Bronchial epithelial cell (primary cell): ENCODE measurements at places on chromosomes 6 and 20.

- no peak for DNase-seq
These were observed 55.9 kb downstream of the KCNQ5 start for GRCh38 chr6:72677740-72678139.

DNA sequence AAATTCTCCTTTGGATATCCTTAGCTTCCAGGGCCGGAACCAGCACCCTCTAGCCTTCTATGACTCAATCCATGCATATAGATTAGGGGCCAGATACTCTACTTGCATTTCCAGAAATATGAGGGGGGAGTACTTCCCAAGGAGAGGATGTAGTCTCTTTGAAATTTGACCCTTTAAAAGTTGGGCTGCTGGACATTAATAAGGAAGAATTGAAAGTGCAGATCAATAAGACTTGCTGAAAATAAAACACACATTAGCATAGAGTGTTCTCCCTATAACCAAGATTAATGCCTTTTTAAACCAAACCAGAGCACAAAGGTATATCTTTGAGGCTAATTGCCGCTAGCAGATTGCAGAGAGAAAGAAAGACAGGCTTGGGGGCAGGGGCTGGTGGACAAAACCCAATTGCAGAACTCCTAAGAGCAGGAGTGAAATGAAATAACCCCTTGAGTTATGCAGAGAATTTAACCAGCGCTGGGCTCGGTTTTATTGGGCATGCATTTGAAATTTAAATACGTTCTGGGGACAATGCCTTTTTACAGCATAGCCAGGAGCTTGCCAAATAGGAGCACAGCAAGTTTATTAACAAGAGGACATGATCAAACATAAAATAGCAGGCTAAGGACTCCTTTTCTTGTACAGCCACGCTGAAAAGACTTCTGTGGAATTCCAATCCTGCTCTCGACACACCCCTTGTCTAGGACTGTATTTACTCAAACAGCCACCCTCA lies 108.2 kb upstream of the SALL4 start:
- peak; percentile 81 for DNase-seq

- DNase-seq: no peak
These were observed 380.0 kb upstream of the FLRT3 start for GRCh38 chr20:14717134-14717999.

DNA sequence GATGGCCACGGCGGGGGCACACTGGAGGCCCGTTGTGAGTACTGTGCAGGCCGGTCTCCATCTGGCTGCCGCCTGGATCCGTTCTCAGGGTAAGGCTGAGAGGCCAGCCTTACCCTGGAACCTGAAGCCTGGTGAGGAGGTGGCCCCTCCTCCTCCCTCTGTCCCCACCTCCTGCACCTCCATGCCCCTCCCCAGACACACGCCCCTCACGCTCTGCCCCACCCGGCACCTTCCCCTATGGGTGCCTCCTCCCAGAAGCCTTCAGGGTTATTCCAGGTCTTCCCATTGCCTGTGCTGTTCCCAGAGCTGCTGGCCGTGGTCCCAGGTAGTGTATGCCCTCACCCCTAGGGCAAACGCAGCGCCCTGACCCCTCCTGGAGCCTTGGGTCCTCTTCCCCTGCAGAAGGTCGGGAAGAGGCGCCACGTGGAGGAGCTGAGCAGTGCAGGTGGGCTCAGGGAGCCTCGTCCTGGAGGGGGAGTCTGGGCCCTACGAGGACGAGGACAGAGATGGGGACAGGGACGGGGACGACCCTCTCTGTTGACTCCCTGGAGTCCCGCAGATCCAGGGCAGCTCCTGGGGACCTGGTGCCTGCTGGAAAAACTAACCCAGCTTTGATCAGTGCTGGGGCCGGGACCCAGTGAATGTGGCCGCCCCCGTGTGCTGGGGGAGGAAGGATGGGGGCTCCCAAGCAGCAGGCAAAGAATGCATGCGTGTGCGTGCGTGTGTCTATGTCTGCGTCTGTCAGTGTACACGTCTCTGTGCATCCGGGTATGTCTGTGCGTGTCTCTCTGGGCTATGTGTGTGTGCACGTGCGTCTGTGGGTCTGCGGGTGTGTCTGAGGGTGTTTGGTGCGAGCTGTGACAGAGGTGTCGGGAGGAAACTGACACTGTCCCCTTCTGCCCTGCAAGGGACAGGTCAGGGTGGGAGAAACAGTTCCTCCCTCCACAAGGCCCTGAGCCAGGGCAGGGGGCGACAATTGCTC lies 8.2 kb upstream of the HRH3 start:
- DNase-seq: no peak

DNA sequence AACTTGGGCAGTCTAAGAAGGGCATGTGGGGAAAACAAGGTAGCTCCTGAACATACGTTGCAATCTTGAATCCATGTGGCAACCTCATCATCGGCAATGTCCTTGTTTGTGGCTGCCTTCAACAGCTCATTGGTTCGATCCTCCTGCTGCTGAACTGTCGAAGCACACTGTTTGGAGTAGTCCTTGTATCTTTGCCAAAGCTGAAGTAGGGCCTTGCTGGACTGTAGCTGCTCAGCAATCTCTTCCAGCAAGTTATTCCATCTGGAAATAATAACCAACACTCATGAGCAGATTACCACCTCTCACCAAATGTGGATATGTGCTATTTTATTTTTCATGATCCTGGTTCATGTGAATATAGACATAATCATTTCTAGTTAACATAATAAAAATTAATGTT lies 413.3 kb downstream of the ESR1 start:
- DNase-seq: no peak

GRCh38 chr6:157323255-157323965 lies at the start of gene TMEM242:
Gene TMEM242, minus strand, starts transcription at chr6:157323519. Its CDS starts 20 bp downstream, at chr6:157323499.
- DNase-seq: peak; percentile 81

DNA sequence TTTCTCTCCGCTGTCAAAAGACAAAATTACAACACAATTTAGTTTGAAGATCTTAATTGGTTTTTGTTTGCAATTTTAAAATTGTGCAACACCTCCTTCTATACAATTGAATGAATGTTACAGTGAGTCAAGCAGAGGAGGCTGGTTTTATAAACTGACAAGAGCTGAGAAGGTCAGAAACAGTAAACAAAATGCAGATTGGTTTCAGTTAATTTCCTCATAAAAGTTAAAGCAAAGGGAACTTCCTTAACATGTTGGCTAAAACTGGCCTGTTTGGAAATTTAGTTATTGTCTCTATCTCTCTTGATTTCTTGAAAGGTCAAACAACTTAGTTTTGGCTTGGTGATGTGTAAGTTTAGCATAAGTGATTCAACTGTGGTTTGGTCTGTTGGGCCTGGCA lies 22.2 kb downstream of the KHDC1L start:
- DNase-seq: peak; percentile 29

- peak; percentile 9 for DNase-seq
These were observed 989 bp downstream of the FITM2 start for GRCh38 chr20:44309763-44310663.

- no peak for DNase-seq
These were observed 91.1 kb downstream of the SULF2 start for GRCh38 chr20:47694021-47694818.

DNA sequence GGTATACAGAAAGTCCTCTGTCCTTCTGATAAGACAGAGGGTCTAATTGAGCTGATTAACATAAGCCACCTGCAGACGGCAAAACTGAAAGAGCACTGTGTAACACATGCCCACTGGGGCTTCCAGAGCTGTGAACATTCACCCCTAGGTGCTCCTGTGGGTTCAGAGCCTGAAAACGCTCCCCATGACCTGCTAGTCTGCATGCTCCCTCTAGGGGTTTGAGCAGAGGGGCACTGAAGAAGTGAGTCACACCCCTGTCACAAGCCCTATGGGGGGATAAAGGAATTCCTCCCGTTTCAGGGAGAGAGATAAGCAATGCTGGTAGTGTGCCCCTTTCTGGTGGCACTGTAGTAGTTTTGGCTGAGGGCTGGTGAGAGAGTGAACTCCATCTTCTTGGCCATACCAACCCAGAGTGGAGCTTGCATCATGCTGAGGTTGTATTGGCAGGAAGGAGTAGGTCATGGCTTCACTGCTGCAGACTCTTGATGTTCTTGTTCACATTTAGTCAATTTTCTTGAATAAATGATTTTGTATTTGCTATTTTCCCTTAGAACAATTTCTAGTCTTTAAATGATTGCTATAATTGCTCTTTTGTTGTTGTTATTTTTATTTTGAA lies 637.5 kb upstream of the MAN1A1 start:
- DNase-seq: no peak

GRCh38 chr20:40922865-40923264 lies 105.8 kb upstream of the TOP1 start:
- no peak for DNase-seq

DNA sequence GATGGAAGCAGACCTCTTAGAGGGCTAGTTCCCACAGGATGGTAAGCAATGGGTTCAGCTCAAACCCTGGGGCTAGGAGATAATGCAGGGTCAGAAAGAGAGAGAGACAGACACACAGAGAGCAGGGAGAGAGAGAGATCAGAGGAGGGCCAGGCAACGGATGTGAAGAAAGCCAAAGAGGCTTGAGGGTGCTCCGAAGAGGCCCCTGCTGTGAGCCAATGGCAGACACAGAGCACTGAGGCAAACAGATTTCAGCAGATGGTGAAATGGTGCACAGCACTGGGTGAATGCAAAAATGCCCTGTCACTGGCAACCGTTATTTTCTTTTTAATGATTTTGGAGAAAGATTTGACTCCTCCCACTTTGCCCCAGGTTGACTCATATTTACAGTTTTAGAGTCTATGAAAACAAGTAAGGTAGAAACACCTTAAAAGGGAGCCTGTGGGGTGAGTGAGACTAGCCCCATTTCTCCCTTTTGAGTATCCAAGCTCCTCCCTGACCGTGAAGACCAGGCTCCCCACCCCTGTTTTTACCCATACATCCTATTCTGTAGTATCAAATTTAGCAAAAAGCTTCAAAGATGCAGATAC lies 840 bp downstream of the DEFB132 start:
- DNase-seq: no peak

GRCh38 chr6:73951183-73951582 lies 255.2 kb downstream of the CD109 start:
- no peak for DNase-seq

DNA sequence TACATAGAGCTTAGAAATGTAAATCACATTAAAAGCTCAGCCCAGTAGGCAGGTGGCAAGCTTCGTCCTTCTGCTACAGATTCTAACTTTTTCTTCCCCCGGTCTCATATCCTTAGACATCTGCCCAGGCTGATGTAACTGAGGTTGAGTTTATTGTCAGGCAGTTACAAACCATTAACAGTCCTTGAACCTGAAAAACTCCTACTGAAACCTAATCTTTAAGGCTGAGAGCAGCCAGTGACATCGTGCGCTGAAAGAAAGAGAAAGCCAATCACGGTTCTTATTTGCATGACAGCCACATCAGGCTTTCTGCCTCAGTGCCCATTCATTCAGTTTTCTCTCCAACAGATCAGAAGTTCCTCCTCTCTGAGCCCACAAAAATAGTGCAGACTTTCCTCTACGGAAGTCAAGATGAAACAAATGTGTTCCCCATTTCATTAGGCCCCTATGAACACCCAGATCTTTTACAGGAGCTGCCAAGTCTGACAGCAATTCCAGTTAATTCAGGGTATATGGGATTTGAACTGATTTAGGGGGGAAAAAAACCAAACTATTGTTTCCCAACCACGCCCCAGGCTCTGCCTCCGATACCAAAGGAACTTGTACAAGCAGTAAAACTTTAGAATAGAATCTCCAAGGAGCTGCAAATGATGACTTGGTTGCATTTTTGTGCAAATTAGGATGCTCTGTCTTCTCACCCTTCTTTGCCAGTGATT lies at the start of gene NHSL1:
Gene NHSL1, minus strand, starts transcription at position 192 of the 716 bp plus-strand sequence. CDS start 204 bp downstream, outside the sequence.
- DNase-seq: peak; percentile 66

GRCh38 chr20:35059110-35059509 lies 33.5 kb downstream of the TRPC4AP start:
- DNase-seq: no peak

- peak; percentile 89 for DNase-seq
These were observed 143.3 kb upstream of the MAP3K7 start for GRCh38 chr6:90730151-90730673.

DNA sequence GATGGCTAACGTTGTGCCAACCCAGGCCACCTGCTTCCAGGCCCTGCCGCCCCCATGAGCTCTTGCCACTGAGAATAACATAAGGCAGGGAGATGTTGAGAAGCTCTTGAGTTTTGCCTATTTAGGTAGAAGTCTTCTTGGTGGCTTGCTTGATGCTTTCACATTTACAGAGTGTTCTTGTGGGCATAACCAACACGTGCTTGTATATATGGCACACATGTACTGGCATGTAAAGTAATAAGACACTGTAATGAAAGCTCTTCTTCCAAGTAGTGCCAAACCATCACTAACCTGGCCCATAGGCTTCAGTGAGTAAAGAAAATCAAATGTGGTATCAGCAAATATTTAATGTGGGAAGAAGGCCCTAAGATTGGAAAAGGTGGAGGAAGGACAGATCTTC lies 146.9 kb upstream of the CITED2 start:
- peak; percentile 21 for DNase-seq

DNA sequence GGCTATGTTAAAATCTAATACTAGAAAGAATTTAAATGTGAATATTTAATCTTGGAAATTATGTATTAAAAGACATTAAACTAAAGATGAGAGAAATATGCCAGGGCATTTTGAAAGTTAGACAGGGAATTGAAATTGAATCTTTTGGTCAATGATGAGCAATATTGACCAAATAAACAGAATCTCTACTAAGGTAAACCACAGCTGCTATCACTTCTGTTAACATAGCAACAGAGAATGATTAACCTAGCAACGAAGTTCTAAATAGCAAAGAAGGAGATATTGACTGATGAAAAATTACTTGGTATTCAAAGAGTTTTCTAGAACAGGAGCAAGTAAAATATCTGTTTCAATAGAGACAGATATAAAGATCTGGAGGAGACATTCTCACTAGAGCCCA lies 45.2 kb upstream of the RSPO3 start:
- no peak for DNase-seq

DNA sequence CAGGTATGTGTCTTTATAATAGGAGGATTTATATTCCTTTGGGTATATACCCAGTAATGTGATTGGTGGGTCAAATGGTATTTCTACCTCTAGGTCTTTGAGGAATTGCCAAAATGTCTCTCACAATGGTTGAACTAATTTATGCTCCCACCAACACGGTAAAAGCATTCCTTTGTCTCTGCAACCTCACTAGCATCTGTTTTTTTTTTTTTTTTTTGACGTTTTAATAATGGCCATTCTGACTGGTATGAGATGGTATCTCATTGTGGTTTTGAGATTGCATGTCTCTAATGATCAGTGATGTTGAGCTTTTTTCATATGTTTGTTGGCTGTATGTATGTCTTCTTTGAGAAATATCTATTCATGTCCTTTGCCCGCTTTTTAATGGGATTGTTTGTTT lies 144.9 kb upstream of the RGS17 start:
- no peak for DNase-seq

- DNase-seq: no peak
These were observed 22.3 kb upstream of the TBC1D32 start for GRCh38 chr6:121356575-121356974.

- no peak for DNase-seq
These were observed 90.1 kb downstream of the PXDC1 start for GRCh38 chr6:3661390-3661789.

- DNase-seq: no peak
These were observed 34.1 kb downstream of the DCDC2 start for GRCh38 chr6:24323632-24324337.

- DNase-seq: peak; percentile 93
These were observed 247.9 kb upstream of the BMP2 start for GRCh38 chr20:6519556-6519955.

- DNase-seq: no peak
These were observed 136.6 kb downstream of the SYNDIG1 start for GRCh38 chr20:24605937-24606455.
